ENCODE measurements at places on chromosomes 1 and 21.
A peak's percentile ranks its signal among the peaks of the same experiment; 100 is the strongest.

DNA sequence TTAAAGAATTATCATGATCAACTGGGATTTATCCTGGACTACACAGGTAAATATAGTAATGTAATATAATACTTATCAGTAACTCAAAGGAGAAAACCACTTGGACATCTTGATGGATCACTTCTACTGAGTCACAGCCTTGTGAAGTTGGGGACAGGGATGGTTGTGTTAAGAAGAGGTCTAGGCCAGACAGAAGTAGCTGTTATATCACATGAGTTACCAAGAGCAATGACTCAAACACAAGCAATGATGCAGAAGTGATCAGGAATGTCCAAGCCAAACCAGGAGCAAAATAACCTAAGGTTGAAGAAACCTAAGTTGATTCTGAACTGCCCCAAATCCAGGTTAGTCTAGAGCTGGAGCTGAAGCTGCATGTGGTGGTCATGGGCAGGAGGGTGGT lies 424.5 kb upstream of the DAB1 start:
- no peak for DNase-seq

DNA sequence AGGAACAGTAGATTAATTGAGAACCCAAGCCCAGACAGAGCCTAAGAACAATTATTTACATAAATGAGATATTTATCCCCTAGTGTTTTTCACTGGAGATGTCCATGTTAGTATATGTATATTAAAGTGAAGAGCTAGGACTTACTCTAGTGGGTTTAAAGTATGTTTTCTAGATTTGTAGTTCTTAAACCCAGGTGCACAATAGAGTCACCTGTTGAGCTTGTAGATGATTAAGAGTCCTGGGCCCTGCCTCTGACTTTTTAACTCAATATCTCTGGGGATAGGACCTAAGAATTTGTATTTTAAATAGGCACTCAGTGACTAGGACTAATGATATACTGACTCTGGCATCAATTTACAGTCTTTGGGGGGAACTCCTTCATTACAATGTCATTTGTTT lies 112.8 kb downstream of the DNAH14 start:
- DNase-seq = no peak

GRCh38 chr1:1574721-1575537 lies at the start of gene SSU72:
TSS of gene SSU72 (minus strand) at chr1:1574863. CDS start at chr1:1574557, 306 bp downstream.
- DNase-seq = peak; percentile 77

DNA sequence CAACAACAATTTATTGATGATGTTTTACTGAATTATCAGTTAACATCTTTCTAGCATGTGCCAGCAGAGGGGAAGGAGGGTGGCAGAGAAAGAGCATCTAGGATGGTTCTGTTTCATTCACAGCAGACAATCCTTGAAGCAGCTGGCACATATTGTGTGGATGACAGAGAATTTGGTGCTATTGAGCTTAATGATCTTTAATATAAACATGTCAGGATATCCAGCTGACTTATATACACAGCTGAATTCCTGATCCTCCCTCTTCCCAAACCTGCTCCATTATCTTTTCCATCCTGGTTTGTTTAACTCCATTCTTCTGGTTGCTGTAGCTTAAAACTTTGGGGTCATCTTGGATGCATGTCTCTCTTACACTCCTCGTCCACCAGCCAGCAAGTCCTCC lies 218.6 kb downstream of the CACNA1E start:
- no peak for DNase-seq

DNA sequence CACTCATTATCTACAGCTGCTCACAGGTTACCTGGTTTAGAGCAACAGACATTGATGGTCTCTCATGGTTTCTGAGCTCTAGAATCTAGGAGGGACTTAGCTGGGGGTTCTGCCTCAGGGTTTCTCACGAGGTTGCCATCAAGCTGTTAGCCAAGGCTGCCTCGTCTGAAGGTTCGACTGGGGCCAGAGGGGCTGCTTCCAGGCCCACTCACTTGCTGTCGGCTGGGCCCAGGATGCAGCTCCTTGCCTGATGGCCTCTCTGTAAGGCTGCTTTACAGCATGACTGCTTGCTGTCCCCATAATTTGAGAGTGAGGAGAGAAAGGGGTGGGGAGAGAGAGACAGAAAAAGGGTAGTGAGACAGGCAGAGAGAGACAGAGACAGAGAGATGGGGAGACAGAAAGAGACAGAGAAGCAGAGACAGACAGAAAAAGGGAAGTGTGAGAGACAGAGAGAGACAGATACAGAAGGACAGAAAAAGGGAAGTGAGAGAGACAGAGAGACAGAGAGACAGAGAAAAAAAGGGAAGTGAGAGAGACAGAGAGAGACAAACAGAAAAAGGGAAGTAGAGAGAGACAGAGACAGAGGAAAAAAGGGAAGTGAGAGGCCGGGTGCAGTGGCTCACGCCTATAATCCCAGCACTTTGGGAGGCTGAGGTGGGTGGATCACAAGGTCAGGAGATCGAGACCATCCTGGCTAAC lies 106.8 kb upstream of the C1orf174 start:
- DNase-seq = no peak

- no peak for DNase-seq
These were observed 10.6 kb upstream of the LRRC39 start for GRCh38 chr1:100188617-100189016.
